ELR (cell line): ENCODE measurements at places on chromosomes 1 and 21.

GRCh38 chr1:86175756-86176155 is 19.2 kb upstream of the COL24A1 start:
- DNase-seq = no peak

DNA sequence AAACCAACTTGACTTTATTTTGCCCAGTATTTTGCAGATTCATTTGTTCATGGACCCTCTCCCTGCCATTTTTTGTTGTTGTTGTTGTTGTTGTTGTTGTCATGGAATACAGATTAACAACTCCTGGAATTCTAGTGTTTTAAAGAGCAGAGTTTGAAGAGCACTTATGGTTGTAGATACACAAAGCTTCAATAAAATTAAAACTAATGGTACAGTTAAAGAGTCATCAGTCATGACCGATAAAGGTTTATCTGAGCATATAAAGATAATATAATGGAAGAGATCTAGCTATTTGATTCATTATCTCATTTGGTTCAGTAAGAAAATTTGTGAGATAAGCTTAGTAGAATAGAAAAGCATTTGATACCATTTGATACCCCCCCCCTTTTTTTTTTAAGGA is 21.8 kb downstream of the NEK7 start:
- DNase-seq = no peak

DNA sequence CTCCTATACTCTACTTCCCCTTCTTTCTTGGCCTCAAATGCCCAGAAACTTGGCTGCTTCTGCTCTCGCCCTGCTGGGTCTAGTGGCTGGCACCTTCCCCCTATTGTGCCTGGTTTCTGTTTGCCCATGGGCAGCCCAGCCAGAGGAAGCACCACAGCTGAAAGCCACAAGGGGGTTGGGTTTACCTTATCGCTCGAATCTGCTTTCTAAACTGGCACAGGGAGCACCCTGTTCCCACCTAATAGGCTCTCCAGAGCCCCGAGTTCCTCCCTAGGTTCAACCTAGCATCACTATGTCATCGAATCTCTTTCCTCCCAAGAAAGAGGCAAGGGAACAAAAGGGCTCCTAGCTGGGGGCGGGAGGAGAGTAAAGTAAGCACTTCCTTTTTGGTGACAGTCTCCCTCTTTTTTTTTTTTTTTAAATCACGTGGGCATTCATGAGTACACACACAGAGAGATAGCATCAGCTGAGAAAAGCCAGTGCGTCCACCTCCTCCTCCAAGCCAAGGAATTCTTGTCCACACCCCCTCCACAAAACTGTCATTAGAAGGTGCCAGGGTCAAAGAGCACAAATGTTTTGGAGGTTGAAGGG is 72.8 kb downstream of the PLEKHA6 start:
- DNase-seq = no peak

DNA sequence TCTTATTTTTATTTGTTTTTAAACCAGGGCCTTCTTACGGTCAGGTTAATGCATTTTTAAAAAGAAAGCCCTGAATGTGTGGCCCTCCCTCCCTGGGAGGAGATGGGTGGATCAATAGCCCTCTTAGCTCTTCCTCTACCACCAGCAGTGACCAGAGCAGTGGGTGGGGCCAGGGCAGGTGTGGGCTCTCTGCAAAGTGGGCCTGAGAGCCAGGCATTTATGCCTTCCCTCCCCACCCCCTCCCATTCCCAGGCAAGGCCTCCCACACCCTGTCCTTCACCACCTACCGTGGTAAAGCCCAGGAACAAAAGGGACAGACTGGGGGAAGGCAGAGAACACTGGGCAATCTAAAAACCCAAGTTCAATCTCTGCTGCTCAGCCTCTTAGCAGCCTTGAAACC is 63.9 kb downstream of the SSBP3 start:
- DNase-seq = no peak

- DNase-seq = no peak
Measured at GRCh38 chr1:57378534-57378933, 45.3 kb downstream of the DAB1 start.

DNA sequence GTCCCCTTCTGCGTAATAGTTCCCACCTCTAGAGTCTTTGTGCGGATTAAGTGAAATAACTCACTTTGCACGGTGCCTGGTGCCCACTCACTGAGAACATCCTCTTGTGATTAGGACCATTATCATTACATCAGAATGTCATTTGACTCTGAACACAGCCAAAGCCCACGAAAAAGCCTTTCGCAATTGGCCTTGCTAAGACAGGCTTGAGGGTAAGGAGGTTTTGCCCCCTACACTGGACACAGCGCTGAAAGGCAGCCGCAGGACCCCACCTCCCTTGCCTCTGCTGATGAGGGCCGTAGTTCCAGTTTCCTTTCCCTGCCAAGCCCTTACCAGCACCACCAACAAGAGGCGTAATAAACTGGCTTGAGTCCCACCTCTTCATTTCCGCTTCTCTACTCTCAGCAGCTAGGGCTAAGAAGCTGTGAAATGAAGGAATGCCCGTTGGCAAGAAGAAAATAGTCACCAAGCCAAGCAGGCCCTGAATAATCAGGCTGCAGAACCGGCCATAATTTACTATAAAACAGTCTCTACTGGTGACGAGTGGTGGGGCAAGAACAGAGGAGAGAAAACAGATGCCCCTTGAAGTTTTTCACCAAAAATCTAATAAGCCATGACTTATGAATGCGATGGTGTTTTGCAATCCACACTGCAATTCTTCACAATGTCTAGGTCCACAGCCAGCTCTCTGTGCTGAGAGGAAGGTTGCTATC is 53.1 kb downstream of the SH3GLB1 start:
- no peak for DNase-seq

DNA sequence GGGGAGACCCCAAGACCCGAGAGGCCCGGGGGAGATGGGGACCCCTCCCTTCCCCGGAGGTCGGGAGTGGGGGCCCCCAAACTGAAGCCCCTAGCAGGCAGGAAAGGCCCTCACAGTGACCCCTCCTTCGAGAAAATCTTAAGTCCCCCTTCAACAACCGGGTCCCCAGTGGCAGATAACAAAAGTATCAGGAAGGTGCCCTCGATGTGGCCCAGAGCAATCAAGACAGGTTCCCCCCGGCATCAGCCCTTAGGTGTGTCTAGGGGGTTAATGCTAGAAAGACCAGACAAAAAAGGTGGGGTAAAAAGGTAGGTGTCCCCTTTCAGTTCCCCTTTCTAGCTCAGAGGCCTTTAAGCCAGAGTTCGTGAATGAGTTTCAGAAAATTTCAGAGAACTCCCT is 282 bp upstream of the ECE1 start:
- DNase-seq = peak; percentile 21

GRCh38 chr1:96723936-96724335 is 2.4 kb downstream of the PTBP2 start:
- DNase-seq = no peak

DNA sequence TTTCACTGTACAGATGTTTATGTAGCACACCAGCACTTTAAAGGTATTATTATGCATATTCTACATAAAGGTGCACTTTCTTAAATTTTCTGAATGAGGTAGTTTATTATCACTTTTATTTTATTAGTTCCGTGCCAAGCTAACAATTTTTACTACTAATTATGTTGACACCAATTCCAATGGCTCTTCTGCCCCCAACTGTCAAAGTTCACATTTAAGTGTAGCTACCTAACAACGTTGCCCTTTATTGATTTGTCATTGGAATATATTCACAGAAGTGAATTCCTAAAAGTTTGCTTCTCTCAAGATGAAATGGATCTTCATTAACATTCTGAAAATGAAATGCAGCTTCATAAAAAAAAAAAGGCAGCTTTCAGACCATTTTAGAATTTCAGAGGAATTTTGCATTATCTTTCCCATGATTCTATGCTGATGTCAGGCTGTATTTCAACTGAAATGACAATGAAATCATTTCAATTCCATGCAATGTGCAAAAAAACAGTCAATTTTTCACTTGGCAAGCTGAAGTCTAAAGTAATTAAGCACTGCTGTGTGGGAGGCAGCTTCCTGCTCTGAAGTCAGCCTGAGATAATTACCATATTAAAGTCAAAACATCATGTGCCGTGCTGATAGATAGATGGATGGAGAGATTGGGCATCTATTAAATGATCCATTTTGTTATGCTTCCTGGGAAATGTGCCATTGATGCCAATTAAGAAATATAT is 229.2 kb downstream of the TTLL7 start:
- DNase-seq = no peak
